Effector CD8-positive, alpha-beta T cell (primary cell): ENCODE measurements at places on chromosomes 16 and 17.

- no peak for DNase-seq
Observed at GRCh38 chr17:36994438-36994837, 45.7 kb downstream of the AATF start.

- no peak for DNase-seq
Observed at GRCh38 chr17:27654136-27654535, 23.1 kb downstream of the LGALS9 start.

DNA sequence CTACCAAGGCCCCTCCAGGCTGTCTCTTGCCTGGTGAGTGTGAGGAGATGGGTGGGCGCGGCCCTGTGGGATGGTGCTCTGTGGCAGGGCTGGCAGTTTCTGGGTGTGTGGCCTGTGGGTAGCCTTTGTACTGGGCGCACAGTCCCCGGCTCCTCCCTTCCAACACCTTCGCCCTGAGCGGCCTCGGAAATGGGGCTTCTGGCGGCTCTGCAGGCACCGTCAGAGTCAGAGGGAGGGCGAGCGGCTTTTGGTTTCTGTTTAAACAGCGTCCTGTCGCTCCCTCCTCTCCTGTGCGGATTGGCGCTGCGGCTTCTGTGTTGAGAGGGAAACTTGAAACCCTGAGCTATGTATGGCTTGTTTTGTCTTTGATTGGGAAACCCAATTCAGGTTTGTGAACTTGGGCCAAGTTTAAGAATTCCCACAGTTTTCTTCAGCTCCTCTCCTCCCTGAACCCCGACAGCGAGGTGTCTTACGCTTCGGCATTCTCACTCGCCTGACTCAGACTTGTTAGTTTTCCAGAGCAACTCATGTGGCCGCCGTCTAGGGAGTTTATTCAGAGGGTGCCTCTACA, 8.3 kb upstream of the ZNF750 start:
- no peak for DNase-seq

DNA sequence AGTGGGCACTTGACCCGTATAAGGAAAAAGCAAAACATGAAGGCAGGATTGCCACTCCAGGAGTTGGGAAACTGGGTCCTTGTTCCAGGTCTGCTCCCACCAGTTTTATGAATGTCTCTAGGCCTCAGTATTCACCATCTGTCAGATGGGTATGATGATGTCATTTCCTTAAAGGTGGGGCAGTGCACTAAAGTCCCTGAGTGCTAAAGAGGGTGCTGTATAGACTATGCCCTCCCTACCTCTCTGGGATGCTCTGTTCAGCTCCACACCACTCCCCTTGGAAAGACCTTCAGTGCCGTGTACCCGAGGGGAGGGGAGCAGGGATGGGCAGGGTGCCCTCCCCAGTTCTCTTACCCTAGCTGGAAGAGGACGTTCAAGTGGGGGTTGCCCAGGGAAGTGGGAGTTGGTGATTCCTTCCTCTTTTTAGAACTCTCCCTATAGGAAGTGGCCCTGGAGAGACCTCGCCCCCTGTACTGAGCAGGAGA, 2.2 kb downstream of the LASP1 start:
- no peak for DNase-seq

DNA sequence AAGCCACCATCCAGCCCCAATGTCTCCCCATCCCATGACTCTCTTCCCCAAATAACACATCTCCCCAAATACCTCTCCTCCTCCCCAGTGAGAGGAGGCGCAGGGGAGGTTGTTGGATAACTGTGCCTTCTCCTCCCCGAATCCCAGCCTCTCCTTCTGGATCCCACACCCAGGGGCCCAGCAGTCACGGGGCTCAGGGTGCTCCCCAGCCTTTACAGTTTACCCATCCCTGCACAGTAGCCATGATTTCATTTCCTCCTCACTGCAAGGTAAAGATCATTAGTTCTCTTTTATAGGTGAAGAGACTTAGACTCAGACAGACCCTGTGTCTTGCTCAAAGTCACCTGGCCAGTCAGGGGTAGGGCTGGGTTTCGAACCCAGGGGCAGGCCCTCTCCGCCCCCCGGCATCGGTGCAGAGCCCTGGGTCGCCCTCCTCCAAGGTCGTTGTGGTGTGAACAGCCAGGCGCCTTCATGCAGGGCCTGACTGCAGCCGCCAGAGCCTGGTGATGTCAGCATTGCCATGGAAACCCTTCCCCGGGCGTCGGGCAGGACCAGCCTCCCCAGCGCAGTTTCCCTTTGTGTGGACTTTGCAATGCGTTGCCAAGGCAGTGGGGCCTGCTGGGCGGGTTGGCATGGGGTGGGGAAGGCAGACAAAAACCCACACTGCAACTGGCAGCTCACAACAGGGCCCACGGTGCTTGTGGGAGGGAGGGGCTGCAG, 53.3 kb upstream of the TOB1 start:
- DNase-seq, result peak; percentile 66

DNA sequence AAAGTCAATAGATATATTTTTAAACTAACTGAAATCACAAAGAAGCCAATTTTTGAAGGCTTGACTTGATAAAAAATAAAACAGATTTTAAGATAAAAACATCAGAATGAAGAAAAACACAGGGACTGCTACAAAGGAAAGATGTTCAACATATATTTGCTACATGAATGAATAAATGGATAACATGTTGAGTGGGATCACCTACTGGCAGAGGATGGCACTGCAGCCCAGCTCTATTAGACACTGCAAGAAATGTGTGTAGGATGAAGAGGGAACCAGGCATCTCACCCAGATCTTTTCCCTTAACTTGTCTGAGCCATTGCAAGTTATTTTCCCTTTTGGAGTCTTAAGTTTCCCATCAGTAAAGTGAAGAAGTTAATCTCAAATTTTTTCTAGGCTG, 4.2 kb downstream of the AIPL1 start:
- DNase-seq, result no peak

- DNase-seq, result no peak
Observed at GRCh38 chr16:69889295-69889964, 61.7 kb upstream of the CLEC18A start.

DNA sequence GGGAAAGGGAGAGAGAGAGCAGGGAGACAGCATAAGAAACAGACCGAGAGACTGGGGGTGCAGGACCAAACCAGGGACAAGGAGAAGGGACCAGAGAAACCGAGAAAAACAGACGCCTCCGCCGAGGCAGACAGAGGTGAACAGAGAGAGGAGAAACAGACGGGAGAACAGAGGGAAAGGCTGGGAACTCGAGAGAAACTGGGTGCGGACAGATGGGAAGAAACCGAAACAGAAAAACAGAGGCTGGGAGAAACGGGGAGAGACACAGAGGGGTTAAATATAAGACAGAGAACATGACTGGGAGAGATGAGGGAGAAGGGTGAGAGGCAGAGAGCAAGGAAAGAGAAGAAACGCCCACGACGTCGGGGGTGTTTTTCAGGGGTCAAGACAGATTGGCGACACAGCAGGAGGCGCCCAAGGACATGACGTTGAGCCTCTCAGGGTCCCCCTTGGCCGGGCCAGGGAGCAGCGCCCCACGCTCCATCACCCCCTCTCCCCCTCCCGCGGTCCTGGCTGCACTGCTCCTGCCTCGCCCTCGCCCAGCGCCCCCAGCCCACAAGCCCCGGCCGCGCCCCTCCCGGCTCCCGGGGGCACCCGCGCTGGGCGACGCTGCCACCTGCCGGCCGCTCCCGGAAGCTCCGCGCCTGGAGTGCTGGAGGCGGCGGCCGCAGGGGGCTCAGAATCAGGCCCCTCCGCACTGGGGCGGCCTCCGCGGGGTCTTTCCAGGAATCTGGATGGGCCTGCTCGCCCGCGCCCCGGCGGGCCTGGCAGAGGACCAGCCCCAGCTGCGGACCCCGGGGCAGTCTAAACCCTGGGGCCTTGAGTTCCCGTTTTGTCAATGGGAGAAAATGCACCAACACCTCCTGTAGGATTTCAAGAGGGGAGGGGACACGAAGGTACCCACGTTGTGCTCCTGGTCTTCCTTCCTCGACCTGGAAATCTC, 1.3 kb upstream of the TMEM92 start:
- DNase-seq, result peak; percentile 38

- no peak for DNase-seq
Observed at GRCh38 chr16:48870141-48870540, 260.2 kb upstream of the N4BP1 start.

GRCh38 chr16:85246473-85246872, 134.2 kb upstream of the CIBAR2 start:
- no peak for DNase-seq
